ENCODE measurements at places on chromosomes 11 and 22.

GRCh38 chr11:83865636-83866461 lies 579.7 kb upstream of the CCDC90B start:
- no peak for DNase-seq

DNA sequence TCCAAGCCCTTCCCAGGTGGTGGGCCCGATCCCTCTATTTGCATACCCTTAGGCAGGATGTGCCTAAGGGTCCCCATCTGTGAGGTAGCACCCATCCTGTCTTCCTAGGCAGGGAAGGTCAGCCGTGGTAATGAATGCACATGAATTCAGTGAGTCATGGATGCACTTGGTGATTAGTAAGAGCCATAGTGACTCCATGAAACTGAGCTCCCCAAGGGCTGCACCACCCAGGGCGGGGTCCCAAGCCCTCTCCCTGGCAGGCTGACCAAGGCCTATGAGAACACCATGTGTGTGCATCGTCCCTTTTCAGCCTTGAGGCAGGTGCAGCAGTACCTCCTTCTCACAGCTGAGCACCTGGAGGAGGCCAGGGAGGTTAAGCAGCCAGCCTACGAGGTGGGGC lies 15.6 kb upstream of the SUSD2 start:
- no peak for DNase-seq

- DNase-seq, result no peak
Measured at GRCh38 chr11:76320929-76321328, 60.0 kb downstream of the THAP12 start.

DNA sequence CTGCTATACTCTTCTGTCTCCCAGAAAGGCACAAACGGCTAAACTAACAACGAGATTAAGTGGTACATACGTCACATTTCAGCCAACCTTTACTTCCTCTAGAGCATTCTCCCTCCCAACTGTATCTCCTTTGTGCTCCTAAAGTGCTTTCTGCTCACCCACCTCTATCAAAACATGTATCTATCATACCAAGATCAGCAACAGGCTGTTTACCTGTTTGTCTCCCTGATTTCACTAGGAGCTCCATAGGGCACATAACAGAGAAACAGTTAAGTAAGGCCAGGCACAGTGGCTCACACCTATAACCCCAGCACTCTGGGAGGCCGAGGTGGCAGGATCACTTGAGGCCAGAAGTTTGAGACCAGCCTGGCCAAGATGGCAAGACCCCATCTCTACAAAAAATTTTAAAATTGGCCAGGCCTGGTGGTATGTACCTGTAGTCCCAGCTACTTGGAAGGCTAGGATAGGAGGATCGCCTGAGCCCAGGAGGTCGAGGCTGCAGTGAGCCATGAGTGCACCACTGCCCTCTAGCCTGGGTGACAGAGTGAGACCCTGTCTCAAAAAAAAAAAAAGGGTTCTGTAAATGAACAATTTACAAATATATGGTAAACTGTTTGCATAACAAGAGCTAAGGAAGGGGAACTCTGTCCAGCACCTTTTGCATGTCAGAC lies 2.8 kb downstream of the NDUFC2 start:
- DNase-seq, result no peak

DNA sequence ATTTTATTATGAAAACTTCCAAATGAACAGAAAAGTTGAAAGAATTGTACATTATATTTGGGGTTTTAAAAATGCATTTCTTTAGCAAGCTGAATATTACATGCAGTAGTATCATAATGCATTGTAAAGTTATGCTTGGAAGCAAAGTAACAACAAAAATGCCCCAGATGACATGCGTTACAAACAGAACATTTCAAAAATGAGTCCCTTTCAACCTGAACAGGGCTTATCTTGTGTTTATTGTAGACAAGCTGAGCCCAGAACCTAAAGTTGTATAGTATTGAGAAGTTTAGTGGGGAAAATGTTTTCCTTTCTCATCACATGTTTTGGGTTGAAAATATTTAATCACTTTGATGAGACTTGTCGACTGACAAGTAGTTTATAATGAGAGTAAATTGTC lies 68.8 kb downstream of the CECR2 start:
- no peak for DNase-seq

- peak; percentile 77 for DNase-seq
Measured at GRCh38 chr11:2675540-2675939, 24.3 kb downstream of the KCNQ1OT1 start.

- no peak for DNase-seq
Measured at GRCh38 chr11:67680696-67681470, 6.5 kb upstream of the ALDH3B2 start.

- DNase-seq, result no peak
Measured at GRCh38 chr22:43550024-43550620, 138.3 kb downstream of the MPPED1 start.

GRCh38 chr11:12157241-12157661 lies 46.9 kb downstream of the MICAL2 start:
- DNase-seq, result no peak

- no peak for DNase-seq
Measured at GRCh38 chr11:67456068-67456705, 1.0 kb downstream of the CABP4 start.

GRCh38 chr22:31618471-31619176 lies 43.4 kb downstream of the PISD start:
- no peak for DNase-seq

- DNase-seq, result no peak
Measured at GRCh38 chr11:9498457-9499078, 37.8 kb downstream of the ZNF143 start.

DNA sequence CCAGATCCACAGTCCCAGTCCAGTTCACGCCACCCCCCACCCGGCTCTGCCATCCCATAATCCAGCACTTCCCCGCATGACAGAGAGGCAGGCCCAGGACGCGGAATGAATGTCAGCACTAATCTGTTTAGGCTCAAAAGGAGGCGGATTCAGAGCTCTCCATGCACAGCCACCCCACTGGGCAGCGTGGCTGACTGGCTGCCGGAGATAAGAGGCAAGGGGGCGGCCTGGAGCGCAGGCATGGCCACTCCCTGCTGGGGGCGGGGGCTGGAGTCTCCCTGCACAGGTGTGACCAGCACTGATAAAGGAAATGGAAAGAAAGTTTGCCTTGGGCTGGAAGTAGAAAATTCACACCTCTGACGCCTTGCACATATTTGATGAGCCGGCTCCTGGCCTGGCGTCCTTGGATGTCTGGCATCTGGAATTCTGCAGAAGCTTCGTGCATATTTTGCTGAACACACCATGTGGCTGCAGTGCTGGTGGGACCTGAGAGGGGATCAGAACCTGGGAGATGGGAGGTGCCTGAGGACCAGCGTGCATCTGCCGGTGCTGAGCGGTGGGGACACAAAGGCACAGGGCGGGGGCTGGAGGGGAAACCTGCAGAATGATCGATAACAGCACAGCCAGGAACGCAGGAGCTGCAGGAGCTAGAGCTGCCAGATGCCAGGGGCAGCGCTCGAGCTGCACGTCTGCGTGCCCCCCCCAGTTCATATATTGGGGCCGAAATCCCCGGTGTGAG lies 344.4 kb downstream of the CTTN start:
- DNase-seq, result peak; percentile 90

DNA sequence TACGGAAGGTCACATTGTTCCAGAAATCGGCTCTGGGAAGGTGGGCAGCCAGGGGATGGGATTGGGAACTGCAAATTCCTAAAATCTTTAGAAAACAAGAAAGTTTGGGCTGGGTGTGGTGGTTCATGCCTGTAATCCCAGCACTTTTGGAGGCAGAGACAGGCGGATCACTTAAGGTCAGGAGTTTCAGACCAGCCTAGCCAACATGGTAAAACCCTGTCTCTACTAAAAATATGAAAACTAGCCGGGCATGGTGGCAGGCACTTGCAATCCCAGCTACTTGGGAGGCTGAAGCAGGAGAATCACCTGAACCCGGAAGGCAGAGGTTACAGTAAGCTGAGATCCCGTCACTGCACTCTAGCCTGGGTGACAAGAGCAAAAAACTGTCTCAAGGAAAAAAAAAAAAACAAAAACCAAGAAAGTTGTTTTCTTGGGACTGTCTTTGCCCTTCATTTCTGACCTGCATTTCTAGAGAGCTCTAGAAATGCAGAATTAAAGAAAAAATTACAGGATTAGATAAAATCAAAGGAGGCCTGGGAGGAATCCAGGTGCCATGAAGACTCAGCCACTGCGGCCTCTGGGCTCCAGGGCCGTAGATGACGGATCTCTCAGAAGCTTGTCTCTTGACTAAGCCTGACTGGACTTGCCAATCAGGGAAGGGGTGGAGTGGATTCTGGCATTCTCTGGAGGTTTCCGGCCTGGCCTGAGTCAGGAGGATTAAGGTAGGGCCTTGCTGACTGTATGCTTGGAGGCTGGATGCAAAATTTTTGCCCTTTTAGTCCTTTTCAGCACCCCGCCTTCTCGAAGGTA lies 5.3 kb upstream of the MALAT1 start:
- peak; percentile 91 for DNase-seq

DNA sequence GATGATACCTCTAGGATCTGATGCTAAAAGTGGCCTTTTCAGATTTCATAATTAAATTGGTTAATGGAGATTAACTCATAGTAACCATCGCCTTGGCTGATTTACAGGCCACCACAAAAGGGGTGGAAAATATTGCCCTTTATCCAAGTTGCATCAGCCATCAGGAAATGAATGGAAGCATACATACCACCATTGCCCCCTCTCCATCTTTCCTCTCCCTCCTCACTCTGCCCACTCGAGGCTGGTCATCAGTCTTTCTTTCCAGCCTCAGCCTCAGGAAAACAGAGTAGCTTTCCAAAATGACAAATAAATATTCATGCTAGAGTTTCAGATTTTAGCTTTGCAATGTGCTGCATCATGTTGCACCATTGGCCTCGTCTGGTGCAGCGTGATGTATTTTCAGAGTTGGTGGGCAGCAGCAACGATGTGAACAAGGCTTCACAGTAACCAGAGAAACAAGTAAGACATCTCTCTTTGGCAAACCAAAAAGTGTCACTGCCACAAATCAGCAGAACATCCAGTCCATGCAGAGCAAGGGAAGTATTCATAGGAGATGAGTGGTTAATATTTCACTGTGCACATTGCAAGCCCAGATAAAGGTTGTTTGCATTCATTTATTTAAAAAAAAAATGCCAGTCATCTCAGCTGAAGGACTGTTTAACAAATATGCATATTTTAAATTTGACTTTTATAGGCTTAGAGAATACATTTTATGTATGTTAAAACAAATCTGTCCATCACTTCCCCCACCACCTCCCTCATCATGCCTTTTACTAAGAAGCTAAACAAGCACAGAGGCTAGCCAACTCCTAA lies 136.7 kb upstream of the FAT3 start:
- no peak for DNase-seq

GRCh38 chr22:33687464-33687863 lies 232.8 kb downstream of the LARGE1 start:
- DNase-seq, result no peak

DNA sequence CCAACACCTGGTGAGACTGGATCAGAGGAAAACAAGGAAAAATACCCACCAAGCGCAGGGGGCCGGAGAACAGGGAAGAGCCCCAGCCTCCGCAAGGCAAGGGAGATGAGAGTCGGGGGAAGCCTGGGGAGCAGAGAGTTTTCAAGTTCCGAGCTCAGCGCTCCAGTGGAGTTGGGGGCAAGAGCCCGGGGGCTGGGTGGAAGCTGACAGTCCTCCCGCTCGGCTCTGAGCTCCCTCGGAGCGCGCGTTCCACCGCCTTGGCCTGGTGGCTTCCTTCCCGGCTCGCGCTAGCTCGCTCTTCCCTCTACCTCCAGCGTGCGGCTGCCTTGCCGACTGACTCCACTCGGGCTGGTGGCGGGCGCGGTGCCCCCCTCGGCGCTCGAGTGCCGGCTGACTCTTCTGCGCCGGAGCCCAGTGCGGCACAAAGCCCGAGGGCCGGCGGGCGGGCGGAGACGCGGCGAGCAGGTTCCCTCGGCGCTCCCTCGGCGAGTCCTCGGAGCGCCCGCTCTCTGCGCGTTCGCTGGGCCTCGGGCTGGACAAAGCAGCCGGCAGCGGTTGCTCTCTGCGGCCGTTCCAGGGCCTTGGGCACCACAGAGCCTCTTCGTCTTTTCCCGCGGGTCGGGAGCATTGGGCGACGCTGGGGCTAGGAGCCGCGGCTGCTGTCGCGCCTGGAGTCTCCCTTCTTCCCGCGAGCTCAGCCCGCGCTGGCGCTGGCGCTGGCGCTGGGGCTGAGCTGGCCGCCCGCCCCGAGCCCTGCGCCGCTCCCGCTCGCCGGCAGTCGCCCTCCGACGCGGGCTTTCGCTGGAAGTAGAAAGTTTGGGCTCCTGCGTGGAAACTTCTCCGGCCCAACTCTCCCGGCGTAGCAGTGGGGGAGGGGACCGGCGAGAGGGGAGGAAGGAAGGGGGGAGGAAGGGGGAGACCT lies 1.0 kb downstream of the PAX6 start:
- DNase-seq, result peak; percentile 75

DNA sequence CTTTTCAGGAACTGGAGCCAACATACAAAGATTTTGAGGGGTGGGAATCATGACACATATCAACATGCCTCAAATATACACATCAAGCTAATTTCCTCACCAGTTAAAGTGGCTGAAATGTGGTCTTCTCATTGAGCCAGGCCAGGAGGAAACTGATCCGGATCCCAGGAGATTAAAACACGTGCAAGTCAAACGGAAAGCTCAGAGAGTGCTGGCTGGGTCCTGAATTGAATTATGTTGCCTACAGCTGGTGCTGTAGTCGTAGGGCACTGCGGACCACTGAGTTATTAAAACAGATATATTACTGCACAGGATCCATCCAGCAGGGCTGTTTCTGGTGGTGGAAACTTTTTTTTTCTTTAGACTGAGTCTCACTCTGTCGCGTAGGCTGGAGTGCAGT lies 14.1 kb upstream of the WNT7B start:
- DNase-seq, result no peak

GRCh38 chr22:25929321-25929878 lies 187.4 kb downstream of the MYO18B start:
- DNase-seq, result no peak

GRCh38 chr11:72293910-72294615 lies 50.1 kb upstream of the PHOX2A start:
- DNase-seq, result no peak

GRCh38 chr22:30326255-30326705 lies 461 bp downstream of the TBC1D10A start:
- DNase-seq, result no peak

GRCh38 chr22:23565305-23565914 lies 14.7 kb downstream of the IGLL1 start:
- peak; percentile 69 for DNase-seq

DNA sequence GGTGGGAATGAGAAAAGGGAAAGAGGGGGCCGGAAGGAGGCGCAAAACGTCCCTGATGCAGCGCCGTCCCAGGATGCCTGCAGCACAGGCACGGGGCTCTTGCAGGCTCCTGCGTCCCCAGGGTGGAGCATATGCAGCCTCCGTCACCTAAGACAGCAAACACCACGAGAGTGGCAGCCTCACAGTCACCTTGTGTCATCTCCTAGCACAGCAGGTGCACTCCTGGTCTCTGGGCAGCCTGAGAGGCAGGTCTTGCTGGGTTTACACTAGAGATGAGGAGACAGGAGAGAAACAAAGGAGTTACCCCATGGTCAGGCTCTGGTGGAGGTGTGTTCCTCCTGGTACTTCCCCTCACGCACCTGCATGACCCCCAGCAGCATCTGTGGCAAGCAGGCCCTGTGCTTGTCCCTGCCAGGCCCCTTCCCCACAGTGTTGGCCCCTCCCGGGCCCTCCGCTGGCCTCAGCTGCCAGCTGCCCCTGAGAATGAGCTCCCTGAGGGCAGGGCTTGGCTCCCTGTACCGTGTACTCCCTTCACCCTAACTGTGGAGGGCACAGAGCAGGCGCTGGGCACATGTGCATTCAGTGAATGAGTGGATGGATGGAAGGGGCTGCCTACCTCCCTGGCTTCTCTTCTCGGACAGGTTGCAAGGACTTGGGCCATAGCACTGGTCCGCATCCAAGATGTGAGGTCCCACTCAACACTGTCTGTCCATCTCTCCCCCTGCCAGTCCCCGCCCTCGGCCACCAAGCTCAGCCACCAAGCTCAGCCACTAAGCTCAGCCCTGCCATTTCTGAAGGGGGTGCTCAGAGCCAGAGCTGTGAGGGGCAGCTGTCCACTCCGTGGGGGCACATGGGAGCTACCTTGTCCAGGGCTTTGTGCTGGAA lies 988.6 kb downstream of the BRD1 start:
- DNase-seq, result no peak
